ENCODE measurements at places on chromosomes 7 and 10. TPM values are rescaled to one million over a fixed set of nuclear protein-coding genes. Genes with fewer than 3 reads are reported as not detected.

The SLC16A9 gene
- not detected for total RNA-seq

The GIMAP6 gene
- 152 TPM for total RNA-seq

GRCh38 chr7:156063241-156063810 lies 251.1 kb upstream of the SHH start:
- no peaks in the 10 kb centered on the region for H3K27me3 ChIP-seq
- no peaks in the 10 kb centered on the region for H3K4me1 ChIP-seq
- H3K4me3 ChIP-seq, result no peak overlapping the region
- no peak overlapping the region for H3K27ac ChIP-seq
- no peaks in the 10 kb centered on the region for H3K36me3 ChIP-seq
- DNase-seq, result no peak

- H3K36me3 ChIP-seq, result no peaks in the 10 kb centered on the region
- H3K4me3 ChIP-seq, result no peak overlapping the region
- no peaks in the 10 kb centered on the region for H3K4me1 ChIP-seq
- no peak overlapping the region for H3K27ac ChIP-seq
- H3K27me3 ChIP-seq, result peaks cover 5% of the 10 kb centered on the region
- no peak for DNase-seq
These were observed 317.4 kb upstream of the ZNF32 start for GRCh38 chr10:43965918-43966570.

- H3K27ac ChIP-seq, result no peak overlapping the region
- H3K36me3 ChIP-seq, result no peaks in the 10 kb centered on the region
- no peaks in the 10 kb centered on the region for H3K27me3 ChIP-seq
- DNase-seq, result no peak
- H3K4me3 ChIP-seq, result no peak overlapping the region
These were observed 28.8 kb downstream of the SAMD8 start for GRCh38 chr10:75140246-75140645.

All from naive thymus-derived CD4-positive, alpha-beta T cell (primary cell).